ENCODE measurements at places on chromosomes 12 and 14. TPM values are rescaled to one million over a fixed set of nuclear protein-coding genes. Genes with fewer than 3 reads are reported as not detected.

ATXN2 gene
- total RNA-seq, result 66.6 TPM

BHLHE41 gene
- total RNA-seq, result 104 TPM

- no peaks in the 10 kb centered on the region for H3K4me1 ChIP-seq
- no peaks in the 10 kb centered on the region for H3K36me3 ChIP-seq
- no peak overlapping the region for H3K27ac ChIP-seq
- DNase-seq, result no peak
These were observed 120.6 kb downstream of the TGFB3 start for GRCh38 chr14:75861161-75861621.

- no peak for DNase-seq
- H3K4me3 ChIP-seq, result no peak overlapping the region
- no peaks in the 10 kb centered on the region for H3K36me3 ChIP-seq
- no peaks in the 10 kb centered on the region for H3K27me3 ChIP-seq
These were observed 801.4 kb downstream of the FLRT2 start for GRCh38 chr14:86331341-86331740.

- H3K36me3 ChIP-seq, result peaks cover 5% of the 10 kb centered on the region
- peak overlapping the region; percentile 7 for H3K27ac ChIP-seq
- no peak overlapping the region for H3K4me3 ChIP-seq
- peaks cover 32% of the 10 kb centered on the region for H3K4me1 ChIP-seq
- no peaks in the 10 kb centered on the region for H3K27me3 ChIP-seq
These were observed 132.5 kb downstream of the DAAM1 start for GRCh38 chr14:59320763-59321625.

DNA sequence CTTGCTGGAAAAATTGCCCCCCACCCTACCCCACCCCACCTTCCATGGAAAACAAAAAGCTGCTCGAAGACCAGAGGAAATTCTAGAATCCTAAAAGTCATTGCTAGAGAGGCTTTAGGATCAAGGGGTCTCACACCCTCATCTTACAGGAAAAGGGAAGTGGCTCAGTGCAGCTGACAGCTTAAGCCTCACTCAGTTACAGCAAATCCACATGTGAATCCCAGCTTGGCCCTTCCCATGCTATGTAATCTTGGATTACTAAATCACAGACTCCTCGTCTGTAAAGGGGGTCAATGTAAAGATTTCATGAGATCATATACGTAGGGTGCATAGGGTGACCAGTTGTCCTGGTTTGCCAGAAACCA is 25.9 kb downstream of the CMKLR1 start:
- no peak for DNase-seq
- H3K27me3 ChIP-seq, result no peaks in the 10 kb centered on the region
- H3K36me3 ChIP-seq, result no peaks in the 10 kb centered on the region
- H3K4me1 ChIP-seq, result peaks cover 49% of the 10 kb centered on the region

All from upper lobe of right lung (tissue), 1 donor.